ENCODE measurements at places on chromosomes 6 and 20. TPM values are rescaled to one million over a fixed set of nuclear protein-coding genes. Genes with fewer than 3 reads are reported as not detected.

Gene CD93
- total RNA-seq = under 0.01 TPM

Gene BPIFA1
- not detected for total RNA-seq

Gene MYO6
- total RNA-seq = 9.4 TPM

Gene CLPSL1
- not detected for total RNA-seq

Gene ABCC10
- total RNA-seq = 19.7 TPM

Gene GSTA2
- total RNA-seq = not detected

Gene SLC35D3
- not detected for total RNA-seq

Gene SIRPB1
- total RNA-seq = 1.1 TPM

Gene MOXD1
- 3.4 TPM for total RNA-seq

Gene PLCB4
- 2.1 TPM for total RNA-seq

Gene THBD
- total RNA-seq = 30.9 TPM

Gene CST5
- not detected for total RNA-seq

Gene NOL4L
- 5.2 TPM for total RNA-seq

Gene AAR2
- total RNA-seq = 21.6 TPM

Gene DACT2
- total RNA-seq = 0.16 TPM

Gene PAK5
- total RNA-seq = not detected

Gene CRISP1
- total RNA-seq = not detected

Gene PGC
- total RNA-seq = not detected

Gene SYNDIG1
- total RNA-seq = 5.9 TPM

Gene RWDD2A
- total RNA-seq = 1.8 TPM

Gene RBM24
- total RNA-seq = 0.78 TPM

Gene NKX2-4
- not detected for total RNA-seq

Gene BNIP5
- total RNA-seq = not detected

Gene GPSM3
- total RNA-seq = 13.3 TPM

Gene TMEM14A
- 31.9 TPM for total RNA-seq

Gene SPINT3
- not detected for total RNA-seq

Gene DUSP15
- not detected for total RNA-seq

Gene CYP24A1
- total RNA-seq = 5.7 TPM

Gene C6orf58
- total RNA-seq = not detected

Gene OLIG3
- not detected for total RNA-seq

Gene RANBP9
- total RNA-seq = 20.0 TPM

Gene MCM3
- 38.3 TPM for total RNA-seq

Gene KIAA1755
- total RNA-seq = not detected

Gene SRXN1
- total RNA-seq = 92.3 TPM

Gene APOBEC2
- total RNA-seq = not detected

All from hair follicular keratinocyte (primary cell).